ENCODE measurements at places on chromosomes 16 and 17.

DNA sequence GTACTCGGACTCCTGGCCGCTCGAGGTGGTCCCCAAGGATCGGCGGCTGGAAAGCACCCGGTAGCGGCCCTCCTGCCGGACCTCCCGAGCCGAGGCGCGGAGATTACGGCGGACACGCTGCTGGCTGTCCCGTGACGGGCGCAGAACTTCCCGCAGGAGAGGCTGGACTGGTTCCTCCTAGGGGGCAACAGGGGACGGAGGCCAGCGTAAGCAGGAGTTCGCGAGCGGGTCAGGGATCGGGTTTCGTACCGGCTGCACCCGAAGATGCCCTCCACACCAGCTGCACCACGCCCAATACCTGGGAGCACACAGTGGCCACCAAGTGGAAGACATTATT is 341 bp downstream of the SLC7A6OS start:
- DNase-seq = no peak

- DNase-seq = no peak
Measured at GRCh38 chr16:84294117-84294516, 561 bp upstream of the WFDC1 start.

DNA sequence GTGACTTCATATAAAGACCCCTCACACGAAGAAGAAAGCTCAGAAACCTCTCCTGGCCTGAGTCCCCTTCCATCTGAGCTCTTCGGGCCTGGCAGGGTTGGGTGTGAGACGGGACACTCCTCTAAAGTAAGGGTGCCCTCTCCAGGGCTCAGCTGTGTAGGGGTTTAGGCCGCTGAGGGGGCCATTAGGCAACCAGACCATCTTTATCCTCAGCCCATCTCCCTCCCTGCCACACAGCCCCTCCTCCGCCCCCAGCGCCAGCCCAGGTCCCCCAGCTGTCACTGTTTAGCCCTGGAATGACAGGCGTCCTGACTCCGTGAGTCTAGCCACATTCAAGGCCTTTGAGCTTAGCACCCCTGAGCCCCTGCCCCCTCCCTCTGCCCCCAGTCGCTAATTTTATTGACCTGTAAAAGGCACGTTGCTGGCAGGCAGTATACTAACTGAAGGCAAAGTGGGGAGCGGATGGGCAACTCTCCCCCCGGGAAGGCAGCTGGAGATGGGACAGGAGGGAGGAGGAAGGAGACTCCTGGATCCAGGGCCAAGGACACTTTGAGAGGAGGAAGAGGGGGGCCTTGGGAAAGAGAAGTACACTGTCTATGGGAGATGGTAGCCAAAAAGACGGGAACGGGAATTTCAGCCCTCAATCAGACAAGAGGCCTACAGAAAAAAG is 592 bp upstream of the ZNF385C start:
- no peak for DNase-seq

- no peak for DNase-seq
Measured at GRCh38 chr17:72565758-72566157, 444.9 kb downstream of the SOX9 start.

GRCh38 chr16:11407047-11407982 is 62.1 kb downstream of the RMI2 start:
- no peak for DNase-seq

- DNase-seq = no peak
Measured at GRCh38 chr16:60061396-60061795, 1327.3 kb upstream of the GOT2 start.

- DNase-seq = no peak
Measured at GRCh38 chr17:13544292-13544691, 57.4 kb downstream of the HS3ST3A1 start.

DNA sequence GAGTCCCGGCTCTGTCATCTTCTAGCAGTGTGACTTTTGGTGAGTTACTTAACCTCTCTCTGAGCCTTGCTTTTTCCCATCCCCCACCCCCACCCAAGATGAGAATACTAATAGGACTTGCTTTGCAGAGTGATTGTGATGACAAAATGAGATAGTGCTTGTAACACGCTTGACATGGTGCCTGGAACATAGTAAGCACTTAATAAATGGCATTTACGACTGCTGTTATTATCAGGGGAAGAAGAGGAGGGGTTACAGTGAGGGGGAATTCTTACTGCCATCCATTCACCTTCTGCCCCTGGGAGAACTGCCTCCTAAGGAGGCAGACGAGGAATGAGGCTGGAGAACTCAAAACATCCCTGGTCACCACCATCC is 7.8 kb downstream of the DLX4 start:
- no peak for DNase-seq

DNA sequence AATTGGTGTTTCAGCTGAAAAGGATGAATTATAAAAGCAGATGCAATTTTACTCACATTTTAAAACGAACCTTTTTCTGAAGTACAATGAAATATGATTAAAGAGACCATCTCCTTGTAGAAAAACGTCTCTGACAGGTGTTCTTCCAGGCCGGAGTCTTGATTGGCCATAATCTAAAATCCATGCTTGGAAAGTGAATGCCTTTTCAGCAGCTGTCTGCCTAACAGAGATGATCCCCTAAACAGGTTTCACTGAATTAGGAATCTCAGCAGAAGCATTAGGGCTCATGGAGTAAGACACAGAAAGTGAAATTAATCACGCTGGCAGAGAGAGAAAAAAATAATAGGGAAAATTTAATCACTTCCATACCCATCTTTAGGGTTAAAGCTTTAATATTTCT is 39.3 kb upstream of the IRX5 start:
- no peak for DNase-seq

- DNase-seq = no peak
Measured at GRCh38 chr16:31200821-31201568, 1.6 kb downstream of the PYCARD start.

DNA sequence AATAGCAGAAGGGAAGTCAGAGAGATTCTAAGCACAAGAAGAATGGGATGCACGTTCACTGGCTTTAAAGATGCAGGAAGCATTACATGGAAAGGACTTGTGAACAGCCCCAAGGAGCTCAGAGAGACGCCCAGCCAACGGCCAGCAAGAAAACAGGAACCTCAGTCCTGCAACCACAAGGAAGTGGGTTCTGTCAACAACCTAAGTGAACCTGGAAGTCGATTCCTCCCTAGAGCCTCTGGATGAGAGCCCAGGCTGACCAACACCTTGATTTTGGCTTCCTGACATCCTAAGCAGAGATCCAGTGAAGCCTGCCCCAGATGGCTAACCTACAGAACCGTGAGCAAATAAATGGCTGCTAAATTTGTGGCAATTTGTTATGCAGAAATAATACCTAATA is 24.5 kb downstream of the GPR142 start:
- DNase-seq = no peak

DNA sequence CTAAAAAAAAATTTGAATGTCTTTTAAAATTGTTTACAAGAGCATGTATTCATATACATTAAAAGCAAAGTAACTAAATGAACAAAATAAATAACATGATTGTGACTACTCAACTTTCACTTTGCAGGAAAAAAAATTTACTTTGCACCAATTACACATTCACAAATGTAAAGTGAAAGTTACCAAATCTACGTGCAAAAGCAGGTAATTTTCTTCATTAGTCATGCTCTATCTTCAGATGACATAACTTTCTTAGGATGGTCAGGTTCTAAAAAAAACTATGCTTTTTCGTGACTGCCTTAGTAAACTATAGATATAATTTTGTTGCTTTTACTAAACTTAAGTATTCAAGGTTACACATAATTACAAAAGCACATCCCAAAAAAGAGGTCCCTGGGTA is 17.0 kb upstream of the ABCA10 start:
- DNase-seq = no peak

DNA sequence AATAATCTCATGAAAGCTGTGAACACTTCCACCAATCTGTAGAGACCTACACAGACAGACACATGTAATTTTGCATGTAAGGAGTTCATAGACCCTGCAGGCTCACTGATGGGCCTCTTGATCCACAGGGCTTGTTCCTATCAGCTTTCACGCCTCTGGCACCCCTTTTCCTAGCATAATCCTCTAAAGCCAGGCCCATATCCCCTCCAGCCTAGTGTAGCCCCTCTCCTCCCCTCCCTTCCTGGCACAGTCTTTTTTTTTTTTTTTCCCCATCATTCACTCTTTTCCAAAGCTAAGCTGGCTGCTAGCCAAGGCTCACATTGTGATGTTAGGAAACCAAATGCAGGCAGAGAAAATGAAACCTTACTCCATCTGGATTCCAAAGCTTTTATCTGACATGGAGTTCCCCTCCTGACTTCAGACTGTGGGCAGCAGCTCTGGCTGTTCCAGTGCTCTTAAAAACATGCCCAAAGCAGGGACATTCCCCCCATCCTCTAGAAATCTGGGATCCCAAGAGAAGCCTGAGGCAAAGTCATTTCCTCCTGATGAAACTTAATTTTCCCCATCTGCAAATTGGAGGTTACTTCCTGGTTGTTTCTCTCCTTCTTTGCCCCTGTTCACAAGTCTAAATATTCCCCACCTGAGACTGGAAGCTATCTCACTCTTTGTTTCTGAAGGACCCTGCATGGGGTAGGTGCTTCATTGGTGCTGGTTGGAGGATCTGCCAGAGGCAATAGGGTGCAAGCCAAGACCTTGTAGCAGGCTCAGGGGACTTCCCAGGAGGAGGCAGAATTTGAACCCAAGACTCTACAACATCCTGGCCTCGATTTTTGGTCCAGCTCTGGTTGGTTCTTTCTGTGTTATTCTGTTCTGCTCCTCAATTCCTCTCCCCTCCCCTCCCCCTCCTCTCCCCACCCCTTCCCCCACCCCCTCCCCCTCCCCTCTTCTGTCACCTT is 9.9 kb upstream of the CCL5 start:
- DNase-seq = peak; percentile 34

DNA sequence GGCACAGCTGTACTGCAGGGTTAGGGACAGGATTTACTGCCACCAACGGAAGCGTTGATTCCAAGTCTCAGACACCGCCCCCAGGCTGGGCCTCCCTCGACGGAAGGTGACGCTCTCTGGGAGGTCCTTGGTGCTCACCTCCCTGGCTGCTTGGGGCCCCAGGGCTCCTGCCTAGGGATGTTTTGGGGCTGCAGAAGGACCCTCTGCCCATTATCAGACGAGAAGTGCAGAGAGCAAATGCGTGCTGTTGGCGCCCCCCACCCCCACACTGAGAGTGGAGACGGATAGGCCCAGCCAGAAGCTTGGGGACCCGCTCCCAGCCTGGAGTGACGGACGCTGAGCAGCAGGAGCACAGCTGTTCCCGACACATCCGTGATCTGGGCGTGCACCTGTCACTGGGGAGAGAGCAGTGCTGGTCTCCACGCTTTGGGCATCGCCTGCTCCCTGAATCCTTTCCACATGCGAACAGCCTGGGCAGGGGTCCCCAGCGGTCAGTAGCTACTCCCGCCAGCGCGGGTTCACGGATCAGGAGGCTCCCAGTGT is 5.1 kb upstream of the SOX8 start:
- no peak for DNase-seq

DNA sequence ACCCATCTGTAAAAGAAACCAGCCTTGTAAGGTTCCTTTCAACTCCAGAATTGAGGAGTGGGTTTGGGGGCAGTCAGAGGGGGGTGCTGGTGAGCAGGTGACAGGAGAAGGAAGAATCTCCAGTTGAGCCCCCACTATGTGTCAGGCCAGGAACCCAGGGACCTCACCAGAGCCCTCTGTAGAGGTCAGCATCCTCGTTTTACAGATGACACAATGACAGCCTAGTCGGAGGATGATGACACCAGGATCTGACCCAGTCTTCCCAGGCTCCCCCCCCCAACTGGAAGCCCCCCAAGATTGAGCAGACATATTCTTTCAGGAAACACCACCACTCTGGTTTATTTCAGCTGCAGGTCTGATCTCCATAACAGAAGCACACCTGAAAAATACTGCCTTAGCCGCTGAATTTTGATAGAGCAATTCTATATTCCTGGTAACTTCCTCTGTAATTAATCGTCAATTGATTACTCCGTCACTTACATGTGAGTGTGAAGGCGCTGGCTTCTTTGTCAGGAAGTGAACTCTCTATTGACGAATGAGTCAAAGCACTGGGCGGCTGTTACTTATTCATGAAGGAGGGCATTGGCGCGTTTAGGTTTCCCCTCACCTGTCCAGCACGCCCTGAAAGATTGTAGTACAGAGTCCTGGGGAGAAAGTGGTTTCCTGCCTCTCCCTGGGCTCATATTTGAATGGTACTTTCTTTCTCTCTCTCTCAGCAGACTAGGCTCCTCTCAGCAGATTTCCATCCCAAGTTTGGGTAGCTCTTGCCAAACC is 21.2 kb downstream of the SOCS3 start:
- DNase-seq = no peak

- no peak for DNase-seq
Measured at GRCh38 chr17:79251824-79252223, 177.2 kb downstream of the ENGASE start.

DNA sequence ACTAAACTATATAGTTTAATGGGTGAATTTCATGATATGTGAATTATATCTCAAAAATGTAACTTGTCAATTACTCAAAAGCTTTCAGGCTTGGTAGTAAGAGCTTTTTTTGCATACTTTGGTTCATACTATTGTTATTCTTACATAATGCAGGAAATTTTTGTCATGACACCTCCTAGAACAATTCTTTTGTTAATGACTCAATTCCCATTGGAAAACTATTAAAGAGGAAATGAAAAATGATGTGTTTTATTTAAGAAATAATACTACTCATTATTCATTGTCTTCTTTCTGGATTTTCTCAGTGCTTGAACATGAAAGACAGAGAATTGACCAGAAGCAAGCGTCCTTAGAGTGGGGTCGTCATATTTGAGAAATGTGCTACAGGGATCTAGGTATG is 196.4 kb upstream of the KCNJ16 start:
- DNase-seq = no peak

GRCh38 chr16:89297910-89298545 is 80.5 kb downstream of the ZNF778 start:
- no peak for DNase-seq

DNA sequence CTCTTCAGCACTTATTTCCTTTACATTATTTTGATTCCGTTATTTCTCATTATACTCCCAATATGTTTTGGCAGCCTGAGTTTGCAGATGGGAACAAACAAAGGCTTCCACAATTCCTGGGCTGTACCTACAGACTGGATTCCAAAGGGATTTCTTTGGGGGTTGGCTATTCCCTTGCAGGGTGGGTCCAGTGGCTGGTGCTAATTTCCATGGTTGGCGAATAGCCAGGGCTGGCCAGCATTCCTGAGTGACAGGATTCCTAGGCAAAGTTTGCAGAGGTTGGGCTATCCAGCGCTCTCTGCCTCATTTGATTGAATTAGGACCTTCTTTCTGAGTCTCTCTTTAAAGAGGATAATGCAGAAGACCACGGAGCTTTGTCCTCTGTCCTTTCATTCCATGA is 207.4 kb downstream of the MAF start:
- no peak for DNase-seq

- no peak for DNase-seq
Measured at GRCh38 chr17:81127526-81128177, 37.7 kb upstream of the PVALEF start.

- no peak for DNase-seq
Measured at GRCh38 chr17:80938556-80938955, 53.1 kb upstream of the CHMP6 start.

- DNase-seq = no peak
Measured at GRCh38 chr17:77385750-77386501, 245.2 kb downstream of the SEC14L1 start.

GRCh38 chr16:53913099-53913870 is 209.3 kb downstream of the FTO start:
- DNase-seq = no peak

GRCh38 chr17:65503557-65503956 is 57.9 kb downstream of the AXIN2 start:
- no peak for DNase-seq

Measured in NCI-H1092 (cell line).